Fibroblast of gingiva (primary cell): ENCODE measurements at places on chromosomes 7 and 10.

GRCh38 chr7:153567426-153567825 lies 484.8 kb upstream of the DPP6 start:
- no peak for DNase-seq

DNA sequence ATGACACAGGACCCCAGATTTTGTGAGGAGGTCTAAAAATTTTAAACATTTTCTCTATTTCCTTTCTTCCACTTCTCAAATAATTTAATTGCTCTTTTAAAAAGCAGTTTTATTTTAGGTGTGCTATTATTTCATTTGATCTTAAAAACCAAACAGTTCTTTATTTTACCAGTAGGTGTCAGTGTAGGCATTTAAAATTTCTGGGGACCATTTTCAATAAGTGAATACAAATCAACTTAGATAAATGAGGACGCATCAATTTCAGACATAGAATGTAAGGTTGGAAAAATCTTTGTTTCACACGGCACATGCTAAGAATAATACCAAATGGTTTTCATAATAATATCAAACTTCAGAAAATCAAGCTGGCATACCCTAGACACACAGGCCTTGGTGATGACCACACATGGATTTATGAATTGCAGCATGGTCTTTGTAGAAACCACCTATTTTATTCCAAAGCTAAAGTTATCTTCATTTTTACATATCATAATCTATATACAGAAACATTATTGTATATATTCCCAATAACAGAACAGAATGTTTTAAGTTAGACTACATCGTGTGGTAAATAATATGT lies 127.6 kb upstream of the SLC26A5 start:
- DNase-seq = peak; percentile 33

- no peak for DNase-seq
These were observed 217.9 kb downstream of the ADARB2 start for GRCh38 chr10:1519391-1519790.

DNA sequence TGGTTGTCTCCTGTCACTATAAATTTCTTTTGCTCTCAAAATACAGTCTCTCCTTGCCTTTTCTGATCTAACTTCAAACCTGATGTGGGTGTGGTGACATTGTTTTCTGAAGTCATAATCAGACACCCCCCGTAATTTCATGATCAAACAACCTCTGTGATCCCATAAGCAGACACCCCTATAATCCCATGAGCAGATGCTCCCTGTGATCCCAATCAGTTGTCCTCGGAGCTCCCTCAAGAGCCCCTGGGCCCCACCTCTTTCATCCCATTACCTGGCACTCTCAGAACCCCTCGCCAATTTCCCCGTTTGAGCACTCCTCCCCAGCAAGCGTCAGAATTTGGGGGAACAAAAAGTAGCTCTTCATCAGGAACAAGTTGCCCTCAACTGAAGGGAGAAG lies 246.3 kb upstream of the FZD8 start:
- DNase-seq = no peak

- no peak for DNase-seq
These were observed 97.3 kb downstream of the ZNF680 start for GRCh38 chr7:64465551-64465950.

DNA sequence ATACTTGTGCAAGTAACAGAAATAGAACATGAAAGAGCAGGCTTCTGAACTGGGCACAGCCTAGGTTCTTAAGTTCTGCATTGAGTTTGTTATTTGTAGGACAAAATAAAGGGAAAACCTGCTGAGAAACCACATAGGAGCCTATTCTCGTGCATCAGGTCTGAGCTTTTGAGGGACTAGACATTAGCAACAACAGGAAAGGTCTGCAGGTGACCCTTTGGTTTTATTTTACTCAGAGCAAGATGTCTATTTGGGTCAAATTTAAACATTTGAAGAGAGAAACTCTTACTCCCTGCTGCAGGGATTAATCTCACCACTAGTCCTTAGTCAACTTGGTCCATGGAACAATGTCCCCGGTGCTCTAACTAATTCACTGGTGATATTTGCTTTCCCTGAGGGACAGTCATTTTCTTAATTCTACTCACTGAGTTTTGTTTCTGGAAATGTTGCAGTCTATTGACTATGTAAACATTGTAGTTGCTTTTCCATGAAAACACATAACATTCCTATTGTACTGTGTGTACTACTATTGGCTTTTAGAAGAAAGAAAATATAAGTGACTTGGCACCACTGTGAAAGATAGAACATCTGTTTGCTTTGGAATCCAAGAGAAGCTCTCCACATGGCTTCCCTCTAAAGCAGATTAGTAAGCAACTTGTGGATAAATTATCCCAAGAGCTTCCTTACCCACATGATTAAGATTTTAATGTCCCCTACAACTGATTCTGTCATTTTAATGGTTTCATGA lies 108.2 kb downstream of the CHRM2 start:
- peak; percentile 48 for DNase-seq

- no peak for DNase-seq
These were observed 10.7 kb downstream of the INPP5A start for GRCh38 chr10:132548106-132548823.

DNA sequence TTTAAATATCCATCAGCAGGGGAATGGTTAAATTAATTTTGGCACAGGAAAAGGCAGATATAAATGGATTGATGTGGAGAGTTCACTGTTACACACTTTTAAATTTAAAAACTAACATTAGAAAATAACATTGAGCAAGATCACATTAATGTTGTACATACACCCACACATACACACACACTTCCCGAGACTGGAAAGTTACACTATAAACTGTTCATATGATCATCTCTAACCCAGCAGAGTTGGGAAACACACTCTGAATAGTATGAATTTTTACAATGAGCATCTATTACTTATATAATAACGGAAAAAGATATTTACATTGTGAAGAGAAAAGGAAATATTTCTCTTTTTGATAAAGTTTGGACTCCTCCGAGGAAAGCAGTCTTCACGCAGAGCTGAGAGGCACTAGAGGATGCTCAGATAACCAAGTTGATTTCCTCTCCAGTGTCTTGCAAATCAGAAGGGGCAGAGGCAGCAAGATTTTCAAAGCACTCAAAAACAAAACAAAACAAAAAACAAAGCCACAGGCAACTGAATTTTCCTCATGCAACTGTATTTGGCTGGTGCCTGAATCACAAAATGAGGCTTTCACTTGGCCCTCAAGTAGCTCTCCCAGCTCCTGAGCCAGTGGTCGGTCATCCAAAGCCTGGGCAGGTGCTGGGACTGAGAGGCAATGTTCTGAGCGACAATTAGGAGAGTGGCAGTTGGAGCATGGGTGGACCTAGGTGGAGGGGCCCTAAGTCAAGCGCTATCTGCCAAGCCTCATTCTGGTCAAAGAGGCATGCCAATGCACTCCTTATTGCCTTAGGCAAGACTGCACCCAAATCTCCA lies 10.5 kb upstream of the GATAD1 start:
- DNase-seq = no peak

DNA sequence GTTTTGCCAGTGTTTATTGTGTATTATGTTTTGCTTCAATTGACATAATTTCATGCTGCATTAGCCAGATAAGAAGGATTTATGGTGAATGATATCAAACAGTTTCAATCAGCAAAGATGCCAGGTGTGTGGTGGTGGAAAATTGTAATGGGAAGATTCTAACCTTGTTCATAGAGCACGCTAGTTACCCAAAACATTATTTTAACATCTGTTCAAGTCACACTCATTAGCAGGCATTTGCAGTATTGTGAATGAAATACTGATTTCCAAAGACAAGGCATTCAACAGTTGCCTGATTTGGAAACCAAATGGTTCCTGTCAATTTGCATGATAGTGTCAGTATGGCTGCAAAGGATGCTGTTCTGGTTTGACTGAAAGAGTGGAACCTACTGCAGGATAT lies 129.7 kb downstream of the EPC1 start:
- no peak for DNase-seq

- no peak for DNase-seq
These were observed 9.5 kb upstream of the AUTS2 start for GRCh38 chr7:69588773-69589172.

- DNase-seq = peak; percentile 36
These were observed 78.4 kb downstream of the CYP26A1 start for GRCh38 chr10:93152136-93152535.

DNA sequence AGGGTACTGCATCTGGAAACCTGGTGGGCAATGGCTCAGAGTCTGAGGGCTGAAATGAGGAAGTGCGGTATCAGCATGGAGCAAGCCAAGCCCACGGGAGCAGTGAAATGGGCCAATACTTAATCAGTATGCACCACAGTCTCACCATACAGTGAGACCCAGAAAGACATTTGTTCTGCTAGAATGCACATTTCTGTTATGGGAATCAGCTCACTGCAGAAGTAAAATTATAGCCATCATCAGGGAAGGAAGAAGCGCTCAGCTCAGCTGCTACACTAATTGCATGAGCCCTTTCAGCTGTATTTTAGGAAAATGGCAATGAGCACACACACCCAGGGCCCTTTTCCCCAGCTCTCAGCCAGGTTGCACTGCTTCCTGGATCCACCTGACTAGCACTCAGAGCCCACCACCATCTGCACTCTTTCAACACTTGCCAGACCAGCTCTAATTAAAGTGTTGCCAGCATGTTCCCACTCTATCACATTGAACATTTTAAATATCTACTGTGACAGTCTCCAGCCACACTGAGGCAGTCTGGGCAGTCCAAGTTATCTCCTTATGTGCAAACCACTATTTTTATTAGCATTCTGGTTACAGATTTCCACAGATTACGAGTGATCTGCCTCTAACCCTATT lies 44.2 kb upstream of the PIK3AP1 start:
- DNase-seq = no peak

DNA sequence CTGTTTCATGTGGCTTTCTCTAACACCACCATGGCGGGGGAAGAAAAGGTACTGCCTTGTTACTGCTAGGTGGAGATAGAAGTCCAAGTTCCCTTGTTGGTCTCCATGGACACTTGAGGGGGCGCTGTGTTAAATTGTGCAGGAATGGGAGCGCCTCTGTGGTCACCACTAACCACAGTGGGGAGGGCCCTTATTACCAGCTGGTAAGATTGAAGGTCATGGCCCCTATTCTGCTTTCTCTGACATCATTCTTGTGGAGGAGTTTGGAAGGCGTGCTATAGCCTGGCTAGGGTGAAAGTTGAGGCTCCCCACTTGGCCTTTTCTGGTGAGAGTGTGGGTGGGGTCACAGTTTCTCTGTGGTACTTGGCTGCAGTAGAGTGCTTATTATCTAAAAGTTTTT lies 14.9 kb upstream of the MXI1 start:
- no peak for DNase-seq

GRCh38 chr10:70558295-70558694 lies 44.2 kb downstream of the PRF1 start:
- DNase-seq = no peak

- DNase-seq = no peak
These were observed 105.7 kb downstream of the RAPGEF5 start for GRCh38 chr7:22251281-22251680.

GRCh38 chr7:5514440-5515035 lies 90.9 kb upstream of the TNRC18 start:
- peak; percentile 92 for DNase-seq

- DNase-seq = no peak
These were observed 56.2 kb upstream of the PDCD4 start for GRCh38 chr10:110815354-110816004.

- DNase-seq = no peak
These were observed 46.0 kb downstream of the SH2D4B start for GRCh38 chr10:80583685-80584084.

GRCh38 chr7:15703732-15704131 lies 17.2 kb upstream of the MEOX2 start:
- no peak for DNase-seq

- peak; percentile 25 for DNase-seq
These were observed 48.8 kb downstream of the HOXA1 start for GRCh38 chr7:27046854-27047549.

DNA sequence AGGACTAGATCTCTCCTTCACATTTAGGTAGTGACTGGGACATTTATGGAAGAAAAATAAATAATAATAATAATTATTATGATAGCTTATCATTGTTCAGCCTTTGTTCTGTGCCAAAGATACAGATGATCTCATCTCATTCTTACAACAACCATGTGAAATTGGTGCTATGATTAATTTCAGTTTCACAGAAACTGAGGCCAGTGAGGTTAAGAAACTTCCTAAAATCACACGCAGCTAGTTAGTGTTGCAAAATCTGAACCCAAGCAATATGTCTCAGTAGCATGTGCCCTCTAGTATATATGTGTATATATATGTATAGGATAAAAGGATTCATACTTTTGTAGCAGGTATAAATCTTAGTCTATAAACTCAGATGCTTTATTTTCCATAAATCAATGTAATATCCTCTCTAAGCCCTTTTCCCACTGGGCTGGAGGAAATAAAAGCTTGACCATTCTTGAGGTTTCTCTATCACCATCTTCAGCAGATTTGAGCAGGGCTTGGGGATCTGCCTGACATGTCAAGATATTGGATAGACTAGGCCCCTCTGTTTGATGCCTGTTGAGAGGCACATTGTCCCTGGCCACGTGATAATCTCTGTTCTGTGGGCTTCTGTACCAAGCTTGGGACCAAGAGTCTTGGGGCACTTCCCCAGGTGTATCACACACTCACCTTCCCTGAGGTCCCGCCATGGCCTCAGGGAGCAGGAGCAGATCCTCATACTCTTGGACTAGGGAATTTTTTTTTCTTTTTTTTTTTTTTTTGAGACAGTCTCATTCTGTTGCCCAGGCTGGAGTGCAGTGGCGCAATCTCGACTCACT lies 172.6 kb upstream of the NRP1 start:
- peak; percentile 40 for DNase-seq

- no peak for DNase-seq
These were observed 103.8 kb upstream of the AHR start for GRCh38 chr7:17194656-17195055.

- DNase-seq = no peak
These were observed 64.7 kb downstream of the ZNF277 start for GRCh38 chr7:112271162-112271561.

DNA sequence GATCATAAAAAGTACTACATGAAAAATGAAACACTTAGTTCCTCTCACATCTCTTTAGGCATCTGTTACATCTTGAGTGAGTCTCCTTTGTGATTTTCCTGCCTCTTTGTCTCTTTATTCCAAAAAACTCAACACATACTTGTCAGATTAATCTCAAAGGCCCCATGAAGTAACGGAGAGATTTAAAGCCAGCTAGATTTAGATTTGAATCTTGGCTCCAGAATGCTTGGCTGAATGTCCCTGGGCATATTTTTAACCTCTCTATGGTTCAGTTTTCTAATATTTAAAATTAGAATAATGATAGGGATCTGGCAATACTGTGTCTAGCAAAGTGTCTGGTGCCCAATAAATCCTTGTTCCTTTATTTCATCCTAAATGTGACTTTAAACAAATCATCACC lies 140.0 kb downstream of the DGKB start:
- DNase-seq = no peak

DNA sequence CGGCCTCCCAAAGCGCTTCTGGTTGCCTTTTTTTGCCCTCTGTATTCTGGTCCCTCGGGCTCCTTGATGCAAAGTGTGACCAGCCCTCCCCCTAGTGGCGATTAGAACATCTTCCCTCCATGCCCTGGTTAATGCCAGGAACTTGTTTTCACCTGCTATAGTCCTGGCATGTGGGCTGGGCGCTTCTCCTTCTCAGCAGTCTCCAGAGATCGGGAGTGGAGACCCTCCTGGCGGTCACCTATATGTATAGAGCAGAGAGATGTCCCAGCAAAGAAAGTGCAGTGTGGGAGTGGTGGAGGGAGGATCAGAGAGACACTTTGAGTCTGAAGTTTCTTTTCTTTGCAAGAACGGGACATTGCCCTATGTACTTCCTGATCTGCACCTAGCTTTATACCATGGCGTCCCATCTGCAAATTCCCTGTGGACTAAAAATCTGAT lies 264.1 kb downstream of the OTUD1 start:
- peak; percentile 47 for DNase-seq

- peak; percentile 26 for DNase-seq
These were observed 47.0 kb upstream of the ELMO1 start for GRCh38 chr7:37495574-37496184.
